ENCODE measurements at places on chromosomes 3 and 15.

- H3K4me1 ChIP-seq: no peaks in the 10 kb centered on the region
- no peak for DNase-seq
- H3K4me3 ChIP-seq: no peak overlapping the region
- H3K27me3 ChIP-seq: no peaks in the 10 kb centered on the region
- H3K36me3 ChIP-seq: no peaks in the 10 kb centered on the region
Measured at GRCh38 chr3:36211652-36211999, 168.7 kb upstream of the STAC start.

- no peak overlapping the region for H3K27ac ChIP-seq
- H3K4me3 ChIP-seq: no peak overlapping the region
- no peaks in the 10 kb centered on the region for H3K4me1 ChIP-seq
- DNase-seq: no peak
- H3K36me3 ChIP-seq: no peaks in the 10 kb centered on the region
Measured at GRCh38 chr15:84826369-84826823, 9.2 kb downstream of the ALPK3 start.

DNA sequence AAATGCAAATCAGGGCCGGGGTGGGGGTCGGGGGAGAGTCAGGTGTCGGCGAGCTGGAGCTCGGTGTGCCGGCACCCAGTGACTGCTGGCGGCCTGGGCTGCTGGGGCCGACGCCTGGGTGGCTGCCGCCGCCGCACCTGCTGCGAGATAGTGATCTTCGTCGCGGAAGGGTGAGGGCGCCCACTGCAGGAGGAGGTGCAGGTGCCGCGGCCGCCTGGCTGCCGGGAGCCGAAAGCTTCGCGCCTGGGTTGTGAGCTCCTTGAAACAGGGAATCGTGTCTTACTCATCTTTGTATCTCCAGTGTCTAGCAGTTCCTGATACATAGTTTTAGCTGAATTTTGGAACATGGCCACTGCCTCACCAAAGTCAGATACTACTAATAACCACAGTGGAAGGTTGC, 64.0 kb upstream of the CPOX start:
- H3K36me3 ChIP-seq: no peaks in the 10 kb centered on the region
- H3K4me1 ChIP-seq: no peaks in the 10 kb centered on the region
- no peak overlapping the region for H3K27ac ChIP-seq
- no peak for DNase-seq
- H3K4me3 ChIP-seq: no peak overlapping the region
- H3K27me3 ChIP-seq: peaks cover 9% of the 10 kb centered on the region

DNA sequence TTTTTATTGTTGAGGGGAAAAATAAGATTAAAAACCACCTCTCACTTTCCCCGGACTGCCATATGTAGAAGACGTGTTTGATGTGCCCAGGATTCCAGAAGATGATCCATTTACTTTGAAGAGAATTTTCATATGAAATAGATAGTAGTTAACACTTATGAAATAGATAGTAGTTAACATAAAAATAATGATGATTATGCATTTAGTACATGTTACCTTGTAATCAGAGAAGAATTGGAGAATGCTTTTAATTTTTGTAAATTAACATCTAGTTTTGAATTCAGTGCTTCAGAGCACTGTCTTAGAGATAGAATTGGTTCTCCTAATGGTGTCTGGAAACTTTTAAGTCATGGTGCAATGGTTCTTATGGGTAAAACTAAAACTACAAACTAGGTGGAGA, 46.1 kb upstream of the CRTC3 start:
- H3K4me3 ChIP-seq: no peak overlapping the region
- no peak for DNase-seq
- H3K27ac ChIP-seq: no peak overlapping the region

All from astrocyte (in vitro differentiated cells and primary cell).